ENCODE measurements at places on chromosomes 1 and 21.

DNA sequence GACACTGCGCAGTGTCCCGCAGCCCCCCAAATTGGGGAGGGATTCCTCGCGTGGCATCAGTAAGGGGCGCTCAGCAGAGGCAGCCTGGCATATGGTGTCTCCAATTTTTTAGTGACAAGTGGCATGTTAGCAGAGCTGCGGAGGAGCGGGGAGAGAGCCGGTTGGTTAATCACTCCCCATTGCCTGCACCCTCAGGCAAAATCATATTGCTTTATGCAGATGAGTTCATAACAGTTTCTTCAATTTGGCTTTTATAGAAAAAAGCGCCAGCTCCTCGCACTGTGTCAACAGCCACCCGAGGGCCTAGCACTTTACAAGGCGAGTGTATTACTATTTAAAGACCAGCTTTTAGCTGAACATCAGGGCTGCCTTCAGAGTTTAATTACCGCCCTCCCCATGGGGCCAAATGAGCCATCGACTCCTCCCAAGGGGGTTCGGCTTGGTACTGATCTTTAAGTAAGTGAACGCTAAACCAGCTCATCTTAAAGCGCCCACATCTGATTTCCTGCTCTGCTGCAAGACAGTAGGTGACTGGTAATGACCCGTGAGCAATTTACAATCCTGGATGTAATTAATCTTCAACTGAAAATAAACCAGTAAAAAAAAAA lies 298.9 kb downstream of the DSCAM start:
- DNase-seq, result no peak

DNA sequence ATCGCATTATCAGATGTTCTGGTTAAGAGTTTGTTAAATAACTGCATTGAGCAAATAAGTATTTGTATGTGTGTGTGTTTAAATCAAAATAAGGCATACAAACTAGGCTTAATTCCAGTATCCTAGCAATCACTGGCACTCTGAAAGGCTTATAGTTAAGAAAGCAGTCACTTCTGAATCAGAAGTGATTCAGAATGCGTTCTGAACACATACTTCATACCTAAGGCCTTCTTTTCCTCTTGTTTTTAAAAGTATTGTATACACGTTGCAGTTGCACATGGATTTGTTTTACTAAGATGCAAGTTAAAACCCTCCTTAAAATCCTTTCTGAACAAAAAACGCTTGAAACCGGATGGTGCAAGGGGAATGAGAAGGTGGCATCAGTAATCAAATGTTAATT lies 238.4 kb upstream of the DMRTA2 start:
- DNase-seq, result no peak

GRCh38 chr1:178543290-178543607 lies 30.3 kb downstream of the TEX35 start:
- no peak for DNase-seq

- no peak for DNase-seq
Measured at GRCh38 chr1:30248774-30249173, 474.6 kb downstream of the MATN1 start.

DNA sequence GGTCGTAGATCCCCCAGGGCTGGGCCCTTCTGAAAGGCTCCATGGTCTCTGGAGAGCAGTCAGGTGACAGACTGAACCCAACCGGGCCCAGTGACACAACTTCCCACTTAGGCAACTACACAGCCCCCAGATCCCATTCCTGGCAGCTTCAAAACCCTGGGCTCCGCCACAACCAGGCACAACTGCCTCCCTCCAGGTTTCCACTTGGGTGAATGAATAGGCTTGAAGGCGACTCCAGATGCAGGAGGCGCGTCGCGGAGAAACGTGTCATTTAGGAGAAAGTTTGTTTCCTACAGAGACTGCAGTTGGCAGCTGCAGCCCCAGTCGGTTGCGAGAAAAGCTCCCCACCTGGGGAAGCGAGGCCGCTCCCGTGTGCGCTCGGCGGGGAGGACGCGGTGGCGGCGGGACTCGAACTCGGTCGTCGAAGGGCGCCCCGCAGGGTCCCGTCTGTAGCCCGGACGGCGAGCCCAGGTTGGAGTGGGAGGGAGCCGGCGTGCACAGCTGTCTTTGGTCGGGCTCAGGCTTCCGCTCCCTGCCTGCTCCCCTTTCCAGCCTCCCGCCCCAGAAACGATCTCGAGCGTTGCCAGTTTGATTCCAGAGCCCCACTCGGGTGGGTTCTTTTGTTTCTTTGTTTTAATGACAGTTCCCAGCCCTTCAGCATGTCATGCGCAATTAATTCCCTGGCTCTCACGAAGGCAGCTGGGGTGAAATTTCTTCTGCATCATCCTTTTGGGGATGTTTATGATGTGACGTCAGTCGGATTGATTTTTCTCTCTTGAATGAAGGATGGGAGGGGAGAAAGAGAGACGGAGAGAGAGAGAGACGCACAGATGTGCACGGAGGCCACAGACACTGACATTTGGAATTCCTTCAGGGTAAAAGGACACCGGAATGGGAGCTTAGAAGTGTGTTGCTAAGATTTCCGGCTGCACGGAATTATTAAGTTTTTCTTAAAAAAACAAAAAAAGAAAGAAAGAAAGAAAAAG lies 862 bp upstream of the SGIP1 start:
- DNase-seq, result no peak

- no peak for DNase-seq
Measured at GRCh38 chr1:24762133-24762676, 17.0 kb downstream of the CLIC4 start.

GRCh38 chr21:45178070-45178608 lies 103.8 kb downstream of the ADARB1 start:
- DNase-seq, result no peak

GRCh38 chr1:228871314-228872061 lies 136.2 kb downstream of the RHOU start:
- no peak for DNase-seq

- DNase-seq, result no peak
Measured at GRCh38 chr1:83834621-83835264, 164.2 kb downstream of the TTLL7 start.

- DNase-seq, result no peak
Measured at GRCh38 chr1:197911857-197912696, 5.1 kb upstream of the LHX9 start.

DNA sequence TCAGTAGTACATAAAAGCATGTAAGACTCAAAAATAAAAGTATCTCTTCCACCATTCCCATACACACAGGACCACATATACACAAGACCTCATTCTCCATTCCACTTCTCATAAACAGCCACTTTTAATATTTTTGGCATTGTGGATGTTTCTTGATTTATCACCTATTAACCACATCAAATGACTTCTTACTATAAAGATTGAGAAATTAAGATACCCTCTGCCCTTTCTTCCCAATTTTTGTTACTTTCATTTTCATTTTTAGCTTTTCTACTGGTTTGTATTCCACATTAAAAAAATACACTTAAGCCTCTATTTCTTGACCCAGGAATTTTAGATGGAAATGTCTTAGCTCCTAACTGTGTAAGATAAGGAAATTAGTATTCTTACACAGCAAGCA lies 22.8 kb downstream of the AKT3 start:
- no peak for DNase-seq

DNA sequence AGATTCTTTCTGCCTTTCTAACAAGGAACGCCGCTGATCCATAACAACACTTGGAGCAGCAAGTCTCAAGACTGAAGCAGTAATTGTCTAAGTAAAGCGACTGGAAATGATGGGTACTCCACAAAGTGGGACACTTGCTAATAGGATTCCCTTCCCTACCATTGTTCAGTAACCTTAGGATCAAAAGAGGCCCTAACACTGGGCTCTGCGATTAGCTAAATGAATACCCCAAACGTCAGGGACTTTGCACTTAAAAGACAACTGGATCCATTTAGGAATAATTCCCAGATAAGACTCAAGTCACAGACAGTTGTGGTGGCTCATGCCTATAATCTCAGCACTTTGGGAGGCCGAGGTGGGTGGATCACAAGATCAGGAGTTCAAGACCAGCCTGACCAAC lies 221.9 kb upstream of the FGGY start:
- DNase-seq, result no peak

DNA sequence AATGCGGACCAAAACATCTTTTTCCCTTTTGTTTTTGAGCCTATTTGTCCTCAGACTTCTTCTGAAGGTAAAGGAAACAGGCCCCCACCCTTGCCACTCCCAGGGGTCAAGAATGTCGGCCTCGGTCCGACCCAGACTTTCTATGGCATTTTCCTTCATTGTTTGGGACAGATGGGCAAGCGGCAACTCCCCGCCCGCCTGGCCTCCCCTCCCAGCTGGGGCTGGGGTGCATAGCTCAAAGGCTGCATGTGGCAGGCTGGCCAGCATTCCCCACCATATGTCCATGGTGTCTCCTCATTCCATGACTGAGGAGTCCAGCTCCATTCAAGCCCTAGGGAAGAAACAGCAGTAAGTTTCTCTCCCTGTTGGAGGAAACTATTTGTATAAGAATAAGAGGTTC lies 29.4 kb upstream of the TSPEAR start:
- no peak for DNase-seq

GRCh38 chr1:156958247-156958714 lies 37.8 kb downstream of the LRRC71 start:
- no peak for DNase-seq

- no peak for DNase-seq
Measured at GRCh38 chr1:157384258-157384657, 168.1 kb downstream of the FCRL5 start.

GRCh38 chr1:175891783-175892309 lies 148.5 kb upstream of the TNR start:
- DNase-seq, result no peak

- no peak for DNase-seq
Measured at GRCh38 chr1:110457206-110457605, 6.3 kb downstream of the PROK1 start.

DNA sequence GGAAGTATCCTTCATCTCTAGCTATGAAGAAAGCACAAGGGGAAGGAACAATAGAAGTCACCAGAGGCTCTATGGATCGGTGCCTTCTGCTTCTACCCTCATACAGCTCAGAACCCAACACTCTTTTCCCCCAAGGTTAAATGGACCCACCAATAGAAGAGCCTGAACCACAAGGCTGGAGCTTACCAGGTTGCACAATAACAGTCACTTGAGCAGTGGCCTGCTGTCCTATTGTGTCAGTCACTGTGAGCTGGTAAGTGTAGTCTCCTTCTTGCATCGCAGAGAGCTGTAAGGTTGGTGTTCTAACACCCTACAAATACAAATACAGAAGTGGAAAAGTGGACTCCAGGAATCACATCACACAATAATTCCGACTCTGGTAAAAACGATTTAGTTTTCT lies 103.0 kb downstream of the KIAA0319L start:
- no peak for DNase-seq

GRCh38 chr1:81128079-81128478 lies 672.7 kb upstream of the ADGRL2 start:
- no peak for DNase-seq

DNA sequence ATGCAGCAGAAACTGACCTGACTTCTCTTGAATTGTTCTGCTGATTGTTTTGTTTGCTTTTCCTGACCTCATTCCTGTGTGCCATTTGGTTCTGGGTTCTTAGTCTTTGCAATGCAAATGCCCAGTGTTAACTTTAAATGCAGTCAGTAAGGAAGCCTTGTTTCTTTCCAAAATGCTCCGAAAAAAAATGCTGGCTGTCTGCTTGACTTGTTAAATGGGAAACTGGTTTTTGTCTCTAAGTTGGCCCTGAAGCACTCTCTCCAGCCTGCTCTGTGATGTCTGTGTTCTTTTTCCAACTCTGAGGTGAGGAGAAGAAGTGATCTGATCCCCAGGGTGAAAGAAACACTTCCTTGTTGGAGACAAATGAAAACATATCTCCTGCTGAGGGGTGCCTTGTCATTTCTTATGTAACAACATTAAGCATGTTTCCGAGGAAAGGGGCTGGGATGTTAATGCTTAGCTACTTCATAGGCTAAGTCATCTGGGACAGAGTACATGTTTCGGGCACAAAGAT lies 256.3 kb upstream of the ADGRL4 start:
- no peak for DNase-seq

DNA sequence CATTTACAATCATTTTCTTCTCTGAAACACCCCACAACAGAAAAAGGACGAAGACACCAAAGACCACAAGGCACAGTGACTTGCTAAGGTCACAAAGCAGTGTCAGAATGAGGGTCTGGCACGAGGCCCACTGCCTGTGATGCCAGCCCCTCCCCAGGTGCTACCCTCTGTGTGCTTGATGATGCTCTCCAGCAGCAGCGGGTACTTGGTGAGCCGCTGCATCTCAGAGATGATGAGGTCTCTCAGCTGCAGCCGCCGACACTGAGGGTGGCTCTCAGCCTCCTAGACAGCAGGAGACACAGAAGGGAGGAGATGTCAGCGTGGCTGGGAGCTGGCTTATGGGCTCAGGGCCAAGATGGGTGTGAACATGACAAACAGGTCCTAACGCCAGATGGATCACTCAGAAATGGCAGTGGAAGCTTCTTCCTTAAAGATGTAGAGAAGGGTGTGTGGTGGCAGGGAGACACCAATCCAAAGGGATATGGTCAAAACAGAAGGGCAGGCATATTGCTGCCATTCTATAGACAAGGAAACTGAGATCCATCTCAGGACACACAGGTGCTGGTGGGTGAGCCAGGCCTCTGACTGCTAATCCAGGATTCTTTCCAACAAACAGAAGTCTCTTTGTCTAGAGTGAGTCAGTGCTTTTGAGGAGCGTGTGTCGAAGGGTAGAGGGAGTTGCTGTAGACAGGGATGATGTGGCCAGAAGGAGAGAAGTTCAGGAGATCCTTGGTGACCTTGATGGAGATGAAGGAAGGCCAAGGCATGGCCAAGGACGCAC lies 25.6 kb downstream of the LRRC71 start:
- no peak for DNase-seq

GRCh38 chr1:39659110-39659509 lies 12.8 kb downstream of the NT5C1A start:
- no peak for DNase-seq

DNA sequence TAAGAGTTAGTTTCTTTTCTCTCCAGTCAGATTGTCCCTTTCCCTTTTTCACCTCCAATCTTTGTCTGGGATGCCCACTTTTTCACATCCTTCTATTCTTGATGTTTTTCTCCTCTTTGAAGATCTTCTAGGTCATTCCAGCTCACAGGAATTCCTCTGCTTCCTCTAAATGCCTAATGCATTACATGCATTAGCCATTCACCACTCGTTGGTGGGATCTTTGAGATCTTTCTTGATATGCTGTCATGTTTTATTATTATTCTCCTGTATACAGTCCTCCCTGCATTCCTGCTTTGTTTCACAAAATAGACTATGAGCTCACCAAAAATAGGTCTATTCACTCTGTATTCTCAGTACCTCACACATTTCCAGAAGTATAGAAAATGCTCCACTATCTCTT lies 129.0 kb downstream of the LYPLAL1 start:
- no peak for DNase-seq

DNA sequence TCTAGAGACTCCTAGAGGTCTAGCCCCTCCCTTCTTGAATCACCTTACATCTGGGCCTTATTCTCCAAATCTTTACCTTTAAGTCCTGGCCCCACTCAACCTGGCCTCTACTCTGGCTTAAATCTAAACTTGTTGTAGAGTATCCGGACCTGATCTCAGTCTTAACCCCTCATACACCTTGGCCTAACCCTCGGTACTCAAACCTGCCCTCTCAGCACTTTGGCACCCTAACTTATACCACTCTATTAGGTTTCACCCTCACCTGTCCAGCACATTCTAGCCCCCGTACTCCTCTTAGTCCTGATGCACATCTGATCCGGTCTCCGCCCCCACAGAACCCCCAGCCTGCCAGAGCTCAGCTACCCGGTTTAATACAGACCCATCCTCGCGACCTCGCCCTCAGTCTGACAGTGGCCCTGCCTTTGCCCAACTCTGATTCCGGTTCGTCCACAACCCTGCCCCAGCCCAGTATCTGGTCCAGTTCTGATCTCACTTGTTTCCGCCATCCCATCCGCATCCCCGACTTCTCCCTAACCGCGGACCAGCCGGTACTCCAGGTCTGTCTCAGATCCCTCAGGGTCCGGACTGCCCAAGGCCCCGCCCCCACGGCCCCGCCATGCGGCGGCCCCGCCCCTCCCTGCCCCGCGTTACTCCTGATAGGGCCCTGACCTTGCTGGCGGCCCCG lies 1.5 kb downstream of the TRIM62 start:
- peak; percentile 79 for DNase-seq
